ENCODE measurements at places on chromosomes 11 and 22.

DNA sequence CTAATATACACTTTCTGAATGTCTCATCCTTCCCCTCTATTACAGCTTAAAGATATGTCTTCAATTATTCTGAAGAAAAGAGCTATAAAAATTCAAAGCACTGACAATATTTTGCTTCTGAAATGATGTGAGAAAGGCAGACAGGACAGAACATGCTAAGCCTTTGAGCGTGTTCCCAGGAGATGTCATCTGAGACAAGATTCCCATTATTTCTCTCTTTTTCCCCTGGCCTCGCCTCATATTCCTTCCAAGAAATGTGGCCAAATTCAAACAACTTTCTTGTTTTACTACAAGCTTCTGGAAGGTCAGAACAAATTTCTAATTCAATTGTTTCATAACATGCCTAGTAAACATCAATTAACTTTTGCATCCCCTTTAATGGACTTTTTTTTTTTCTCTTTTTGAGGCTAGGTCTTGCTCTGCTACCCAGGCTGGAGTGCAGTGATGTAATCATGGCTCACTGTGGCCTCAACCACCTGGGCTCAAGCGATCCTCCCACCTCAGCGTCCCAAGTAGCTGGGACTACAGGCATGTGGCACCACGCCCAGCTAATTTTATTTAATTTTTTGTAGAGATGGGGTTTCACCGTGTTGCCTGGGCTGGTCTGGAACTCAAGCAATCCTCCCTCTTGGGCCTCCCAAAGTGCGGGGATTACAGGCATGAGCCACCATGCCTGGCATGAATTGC lies 37.1 kb upstream of the NFRKB start:
- DNase-seq = no peak

DNA sequence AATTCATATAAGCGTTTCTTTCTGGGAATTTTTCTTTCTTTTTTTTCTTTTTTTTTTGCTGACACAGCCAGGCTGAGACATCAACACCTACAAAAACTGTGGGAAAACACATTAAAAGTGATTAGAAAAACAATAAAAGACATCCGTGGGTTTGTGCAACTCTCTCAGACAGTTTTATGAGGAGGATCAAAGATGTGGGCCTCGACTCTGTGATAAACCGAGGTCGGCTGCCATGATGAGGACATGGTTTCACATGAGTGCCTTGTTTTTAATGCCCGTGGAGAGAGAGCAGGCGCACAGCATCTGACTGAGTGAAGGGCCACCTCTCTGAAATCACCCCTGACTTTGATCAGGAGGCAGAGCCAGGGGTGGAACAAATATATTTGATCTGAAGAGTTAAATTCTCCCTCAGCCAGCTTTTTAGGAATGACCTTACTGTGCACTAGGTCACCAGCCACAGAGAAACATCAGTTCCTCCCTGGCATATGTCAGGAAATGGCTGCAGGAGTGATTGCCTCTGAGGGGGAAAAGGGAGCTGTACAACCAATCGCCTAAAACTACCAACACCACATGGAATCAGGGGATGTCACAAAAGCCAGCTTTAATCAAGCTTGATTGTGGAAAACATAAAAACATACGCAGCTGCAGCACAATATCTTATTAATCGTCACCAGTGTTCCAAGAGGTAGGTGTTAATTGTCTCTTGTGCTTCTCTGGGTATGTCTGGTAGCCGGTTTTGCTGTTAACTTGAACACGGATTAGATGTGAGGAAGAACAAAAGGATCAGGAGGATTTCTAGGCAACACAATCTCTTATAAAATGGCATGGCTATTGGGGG lies 164.7 kb downstream of the MAML2 start:
- DNase-seq = no peak

- no peak for DNase-seq
These were observed 15.5 kb upstream of the LMO2 start for GRCh38 chr11:33907421-33907820.

- DNase-seq = no peak
These were observed 369.7 kb downstream of the SHANK2 start for GRCh38 chr11:70882716-70883085.

DNA sequence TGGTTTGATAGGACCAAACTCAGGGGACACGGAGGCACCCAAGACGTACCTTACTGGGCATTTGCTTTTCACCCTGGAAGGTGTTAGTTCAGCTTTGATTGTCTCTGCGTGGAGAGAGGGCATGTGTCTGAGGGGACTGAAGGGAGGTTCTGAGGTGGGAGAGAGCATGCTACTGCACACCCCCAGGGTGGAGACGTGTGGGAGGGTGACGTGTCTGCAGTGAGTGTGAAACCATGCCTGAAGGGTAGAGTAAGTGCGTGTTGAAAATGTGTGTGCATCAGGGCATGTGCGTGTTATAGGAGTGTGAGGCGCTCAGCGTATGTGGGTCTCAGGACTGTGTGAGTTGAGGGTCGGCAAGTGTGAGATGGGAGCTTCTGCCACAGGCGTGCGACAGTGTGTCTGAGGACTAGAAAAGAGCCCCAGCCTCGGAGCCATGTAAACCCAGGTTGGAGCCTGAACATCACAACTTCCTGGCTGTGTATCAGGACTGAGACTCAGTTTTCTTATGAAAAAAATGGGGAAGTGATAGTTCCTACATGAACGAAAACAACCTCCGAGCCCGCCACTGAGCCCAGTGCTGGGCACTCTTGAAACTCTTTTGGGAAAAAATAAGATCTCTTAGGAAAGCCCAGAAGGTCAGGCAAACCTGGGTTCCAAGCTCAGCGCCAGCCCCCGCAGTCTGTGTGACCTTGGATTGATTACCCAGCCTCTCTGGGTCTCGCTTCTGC lies 11.8 kb upstream of the KCNJ11 start:
- no peak for DNase-seq
